ENCODE measurements at places on chromosomes 16 and 17.

- DNase-seq: peak; percentile 92
Measured at GRCh38 chr17:81867170-81867990, 3.8 kb downstream of the ARHGDIA start.

- DNase-seq: no peak
Measured at GRCh38 chr17:48604770-48605329, at the start of gene HOXB6. Gene HOXB6, minus strand, starts transcription at chr17:48604986. Its CDS starts 6,836 bp downstream, at chr17:48598150.

- no peak for DNase-seq
Measured at GRCh38 chr16:19841184-19841583, 43.5 kb downstream of the GPRC5B start.

- no peak for DNase-seq
Measured at GRCh38 chr17:41563607-41564170, 8.2 kb downstream of the KRT9 start.

DNA sequence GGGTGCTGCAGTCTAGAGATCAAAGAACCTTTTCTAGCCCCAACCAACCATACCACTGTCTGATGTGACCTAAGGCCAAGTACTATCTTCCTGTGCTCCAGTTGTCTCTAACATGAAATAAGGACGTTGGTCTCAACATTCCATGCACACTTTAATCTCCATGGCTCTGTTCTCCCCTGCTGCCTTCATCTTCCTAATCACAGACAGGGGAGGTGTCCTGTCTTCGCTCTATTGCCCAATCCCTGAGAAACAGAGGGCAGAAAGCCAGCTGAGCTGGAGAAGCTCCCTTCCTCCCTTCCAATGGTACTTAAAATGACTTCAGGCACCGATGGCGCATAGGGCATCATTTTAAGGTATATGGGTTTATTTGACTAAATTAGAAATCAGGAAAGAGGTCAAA lies 148.9 kb upstream of the GNAO1 start:
- no peak for DNase-seq

GRCh38 chr16:7755347-7755882 lies 422.8 kb downstream of the RBFOX1 start:
- DNase-seq: no peak

DNA sequence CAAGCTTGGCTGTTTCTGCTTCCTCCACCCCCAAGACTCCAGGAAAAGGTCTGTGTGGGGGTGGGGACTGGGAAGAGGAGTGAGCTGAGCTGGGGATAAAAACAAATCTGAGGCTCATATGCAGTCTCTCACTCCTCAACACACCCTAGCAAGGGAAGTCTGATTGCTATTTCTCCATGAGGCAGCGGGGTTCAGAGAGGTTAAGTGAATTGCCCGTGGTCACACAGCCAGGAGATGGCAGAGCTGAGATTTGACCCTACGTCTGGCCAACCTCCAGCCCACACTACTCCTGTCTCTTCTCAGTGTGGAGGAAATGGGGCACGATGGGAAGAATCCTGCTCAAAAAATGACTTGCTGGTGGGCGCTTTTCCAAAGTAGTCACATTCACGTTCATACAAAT lies 4.8 kb upstream of the ABCC3 start:
- DNase-seq: no peak

GRCh38 chr16:23423496-23424049 lies 29.4 kb downstream of the COG7 start:
- DNase-seq: no peak

GRCh38 chr16:65136681-65137080 lies 14.8 kb upstream of the CDH11 start:
- no peak for DNase-seq

- no peak for DNase-seq
Measured at GRCh38 chr16:48864055-48864454, 254.1 kb upstream of the N4BP1 start.

DNA sequence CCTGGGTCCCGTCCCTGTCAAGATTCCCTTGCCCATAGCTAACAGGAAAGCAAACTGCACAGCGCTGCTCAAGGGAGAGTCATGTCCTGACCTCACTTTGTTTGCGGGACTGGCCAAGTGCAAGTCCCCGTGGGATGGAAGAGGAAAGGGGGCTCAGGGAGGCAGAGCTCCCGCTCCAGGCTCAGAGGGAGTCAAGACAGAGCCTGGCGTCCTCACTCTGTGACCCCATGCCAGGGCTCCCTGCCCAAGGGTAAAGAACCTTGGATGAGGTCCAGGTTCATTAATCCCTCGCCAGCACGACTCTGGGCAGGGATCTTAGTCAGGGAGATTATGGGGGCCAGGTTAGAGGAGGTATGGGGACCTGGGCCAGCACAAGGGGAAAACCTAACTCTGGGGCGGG lies 51.5 kb upstream of the CBX4 start:
- DNase-seq: no peak

- DNase-seq: no peak
Measured at GRCh38 chr16:4264546-4264945, 8.3 kb downstream of the TFAP4 start.

- DNase-seq: no peak
Measured at GRCh38 chr17:49823614-49824013, 24.3 kb downstream of the TAC4 start.

- no peak for DNase-seq
Measured at GRCh38 chr16:25036561-25036960, 21.4 kb upstream of the ARHGAP17 start.
